Epithelial cell of proximal tubule (primary cell): ENCODE measurements at places on chromosomes 2 and 18. TPM values are rescaled to one million over a fixed set of nuclear protein-coding genes. Genes with fewer than 3 reads are reported as not detected.

The TNP1 gene
- total RNA-seq: not detected in 2 replicates

The SERPINB13 gene
- total RNA-seq: not detected in 2 replicates

The IL18R1 gene
- total RNA-seq: 0.12 and 2.5 TPM in 2 replicates

The TEKT4 gene
- total RNA-seq: not detected in 2 replicates

The REEP1 gene
- 0.35 and 2.2 TPM in 2 replicates for total RNA-seq

The MEIS1 gene
- total RNA-seq: 0.23 and 3.5 TPM in 2 replicates

The SCG2 gene
- 0.06 and 0.29 TPM in 2 replicates for total RNA-seq
